ENCODE measurements at places on chromosomes 6 and 20. TPM values are rescaled to one million over a fixed set of nuclear protein-coding genes. Genes with fewer than 3 reads are reported as not detected.

DNA sequence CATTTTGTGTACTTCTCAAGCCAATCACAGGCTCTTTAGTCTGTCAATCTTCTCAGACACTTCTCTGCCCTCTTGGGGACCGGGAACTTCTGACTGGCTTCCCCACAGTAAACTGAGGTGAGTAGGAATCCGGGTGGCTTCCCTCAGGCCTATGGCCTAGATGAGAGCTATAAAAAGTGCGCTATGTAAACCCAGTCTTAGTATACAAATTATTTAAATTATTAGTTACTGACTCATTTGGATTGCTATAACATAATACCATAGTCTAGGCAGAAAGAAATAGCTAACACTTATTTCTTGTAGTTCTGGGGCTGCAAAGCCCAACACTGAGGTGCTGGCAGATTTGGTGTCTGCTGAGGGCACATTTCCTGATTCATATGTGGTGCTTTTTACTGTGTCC lies 109.2 kb upstream of the MCHR2 start:
- no peak for DNase-seq

DNA sequence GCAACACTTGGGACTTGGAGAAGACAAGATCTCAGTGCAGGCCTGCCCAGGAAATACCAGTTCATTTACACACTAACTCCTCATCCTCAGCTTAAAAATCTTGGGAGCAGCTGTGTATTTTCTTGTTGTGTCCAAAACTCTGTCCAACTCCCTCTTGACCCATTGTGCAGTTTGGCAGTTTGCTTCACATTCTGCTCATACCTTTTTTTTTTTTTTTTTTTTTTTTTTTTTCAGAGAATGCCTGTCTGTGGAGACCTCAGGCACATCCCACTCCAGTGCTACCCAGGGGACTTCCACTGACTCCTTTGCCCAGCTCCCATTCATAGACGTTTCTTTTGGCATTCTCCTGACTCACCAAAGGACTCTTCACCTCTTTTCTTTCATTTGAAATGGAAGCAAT lies 265.8 kb upstream of the TCF21 start:
- no peak for DNase-seq

DNA sequence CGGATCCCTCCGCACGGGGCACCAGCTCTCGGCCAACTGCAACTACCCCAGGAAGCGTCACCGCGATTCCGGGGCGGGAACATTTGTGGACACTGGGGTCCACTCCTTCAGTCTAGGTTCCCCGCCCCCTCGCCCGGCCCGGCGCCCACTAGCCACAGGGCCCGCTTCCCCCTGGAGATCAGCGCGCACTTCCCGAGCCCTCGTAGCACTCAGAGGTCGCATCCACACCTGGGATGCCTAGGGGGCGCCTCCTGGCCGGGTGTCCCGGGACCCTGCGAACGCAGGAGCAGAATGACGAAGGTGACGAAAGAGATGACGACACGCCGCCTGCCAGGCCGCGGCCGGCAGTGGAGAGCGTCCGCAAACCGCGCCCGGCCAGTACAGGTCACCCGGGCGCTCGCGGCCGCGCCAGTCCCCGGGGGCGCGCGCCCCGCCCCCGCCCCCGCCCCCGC lies 309 bp upstream of the AIG1 start:
- peak; percentile 67 for DNase-seq

EFCAB8 gene
- total RNA-seq = not detected

PM20D2 gene
- 17.3 TPM for total RNA-seq

GRCh38 chr6:87794922-87795885 lies 93.2 kb upstream of the AKIRIN2 start:
- DNase-seq = no peak

GRCh38 chr20:58481481-58482021 lies 33.6 kb downstream of the APCDD1L start:
- DNase-seq = peak; percentile 86

DNA sequence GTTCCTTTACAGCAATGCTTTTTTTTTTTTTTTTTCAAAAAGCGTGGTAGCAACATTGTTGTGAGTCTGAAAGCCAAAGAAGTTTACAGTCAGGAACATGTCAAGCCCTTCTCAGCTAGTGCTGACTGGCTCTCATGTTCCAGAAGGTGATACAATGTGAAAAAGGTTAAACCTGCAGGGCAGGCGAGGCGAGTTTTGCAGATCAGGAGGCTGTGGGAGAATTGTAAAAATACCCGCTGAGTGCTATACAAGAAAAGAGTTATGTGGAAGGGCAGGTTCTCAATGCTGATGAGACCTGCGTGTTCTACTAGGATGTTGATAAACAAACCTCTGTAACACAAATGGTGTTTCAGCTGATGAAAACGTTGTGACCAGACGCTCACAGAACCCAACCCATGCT lies 30.9 kb upstream of the RPP40 start:
- DNase-seq = peak; percentile 44

DNA sequence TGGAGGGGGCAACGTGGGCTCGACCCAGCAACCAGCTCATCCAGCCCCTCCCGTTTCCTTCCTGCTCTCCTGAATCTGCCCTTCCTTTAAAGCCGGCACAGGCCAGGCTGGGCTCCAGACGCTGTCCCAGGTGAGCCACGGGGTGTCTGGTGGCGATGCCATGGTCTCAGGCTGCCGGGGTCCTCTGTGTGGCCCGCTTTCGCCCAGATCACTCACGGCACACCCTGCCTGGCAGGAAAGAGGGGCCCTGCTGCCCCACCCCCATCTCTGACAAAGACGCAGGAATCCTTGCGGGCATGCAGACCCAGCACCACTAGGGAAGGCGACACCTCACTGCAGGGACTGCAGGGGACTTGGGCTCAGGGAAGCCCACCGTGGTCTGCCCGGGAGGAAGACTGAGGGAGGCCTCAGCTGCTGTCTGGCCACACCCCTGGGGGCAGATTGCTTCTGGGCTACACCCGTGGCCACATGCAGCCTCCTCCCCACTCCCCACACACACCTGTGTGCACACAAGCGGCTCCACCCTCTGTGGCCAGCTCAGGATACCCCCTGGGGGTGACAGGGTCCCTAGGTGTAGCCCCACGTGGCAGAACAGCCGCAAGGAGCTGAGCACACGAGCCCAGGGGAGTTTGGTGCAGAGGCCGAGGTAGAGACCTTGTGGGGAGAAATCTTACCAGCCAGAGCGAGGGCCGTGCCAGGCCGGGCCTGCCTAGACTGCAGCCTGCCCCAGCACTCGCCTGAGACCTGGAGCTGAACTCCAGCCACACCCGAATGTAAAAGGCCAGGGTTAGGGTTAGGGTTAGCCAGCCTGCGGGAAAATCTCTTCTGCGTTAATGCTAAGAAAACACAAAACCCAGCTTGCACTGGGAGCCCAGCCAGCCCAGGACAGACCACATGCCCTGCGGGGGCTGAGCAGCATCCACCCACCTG lies 104.6 kb downstream of the DLL1 start:
- no peak for DNase-seq

DNA sequence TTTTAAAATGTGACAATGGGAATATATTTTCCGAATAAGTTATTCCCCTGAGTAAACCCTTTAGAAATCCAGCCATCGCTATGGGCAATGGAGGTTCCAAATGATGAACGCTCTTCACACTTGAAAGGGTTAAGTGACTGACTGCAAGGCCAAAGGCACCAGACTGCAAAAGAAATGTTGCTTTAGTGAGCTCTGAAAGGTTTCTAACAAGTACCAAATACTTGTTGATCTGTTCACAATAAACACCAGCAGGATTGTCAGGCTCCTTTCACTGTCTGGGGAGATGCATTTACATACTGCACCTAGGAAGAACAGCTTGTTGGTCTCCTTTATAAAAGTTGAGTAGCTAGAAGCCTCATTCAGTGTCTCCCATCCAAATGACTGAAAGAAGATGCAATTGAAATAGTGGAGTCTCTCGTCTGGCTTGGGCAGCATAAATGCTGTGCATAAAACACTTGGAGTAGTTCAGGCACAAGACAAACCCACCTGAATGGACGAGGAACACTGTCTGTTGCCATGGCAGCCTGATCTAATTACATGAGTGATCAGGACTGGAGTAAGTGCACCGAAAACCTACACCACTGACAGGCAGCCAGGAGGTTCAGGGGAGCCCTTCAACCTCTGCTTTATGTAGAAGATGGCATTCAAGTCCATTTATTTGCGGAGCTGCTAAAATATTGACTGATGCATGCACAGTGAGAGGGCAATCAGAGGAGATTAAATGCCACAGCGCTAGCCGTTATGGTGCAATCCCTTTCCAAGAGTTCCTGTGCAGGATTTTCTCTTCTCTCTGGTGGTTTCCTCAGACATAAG lies 2.9 kb downstream of the ATXN1 start:
- no peak for DNase-seq

- peak; percentile 9 for DNase-seq
Measured at GRCh38 chr6:134352786-134353480, 35.0 kb upstream of the SGK1 start.

IYD gene
- total RNA-seq = not detected

- DNase-seq = no peak
Measured at GRCh38 chr6:117354671-117355070, 71.1 kb downstream of the ROS1 start.

- DNase-seq = no peak
Measured at GRCh38 chr6:142008781-142009180, 123.9 kb upstream of the GJE1 start.

DNA sequence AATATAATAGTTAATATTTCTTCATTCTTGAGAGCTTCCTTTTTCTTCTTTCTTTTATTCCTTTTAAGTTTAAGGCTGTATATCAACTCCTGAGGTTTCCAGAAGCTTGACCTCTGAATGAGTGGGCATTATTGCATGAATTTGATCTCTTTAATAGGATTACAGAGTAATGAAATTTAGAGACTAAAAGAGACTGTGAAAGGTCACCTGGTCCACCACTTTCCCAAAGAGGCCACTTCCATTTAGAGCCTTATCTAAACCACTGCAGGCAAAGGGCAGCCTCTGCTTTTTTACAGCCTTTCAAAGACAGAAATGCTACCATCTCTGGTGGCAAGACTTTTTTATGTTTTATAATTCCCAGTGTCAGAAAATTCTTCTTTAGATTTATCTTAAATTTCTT lies 215.3 kb upstream of the HS3ST5 start:
- DNase-seq = no peak

DNA sequence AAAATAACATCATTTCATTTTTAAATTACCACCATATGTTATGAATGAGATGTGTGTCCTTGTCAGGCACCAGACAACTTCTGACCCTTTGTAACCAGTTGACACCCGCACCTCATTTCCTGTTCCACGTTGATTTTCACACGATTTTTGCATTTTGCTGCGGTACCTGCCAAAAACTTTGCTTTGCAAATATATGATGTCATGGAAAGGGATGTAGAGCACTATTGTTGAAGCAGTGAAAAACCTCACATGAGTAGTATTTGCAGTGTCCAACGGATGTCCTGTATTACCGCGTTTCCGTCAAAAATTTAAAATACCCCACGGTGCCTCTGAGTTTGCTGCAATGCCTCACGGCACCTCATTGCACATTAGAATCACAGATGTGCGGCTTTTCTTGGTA lies 115.6 kb downstream of the MTHFD1L start:
- DNase-seq = no peak

GRCh38 chr6:112365952-112366351 lies 18.8 kb downstream of the RFPL4B start:
- no peak for DNase-seq

KHDC1L gene
- total RNA-seq = 0.80 TPM

C20orf202 gene
- not detected for total RNA-seq

GRCh38 chr6:22067122-22067521 lies 229.7 kb downstream of the PRL start:
- no peak for DNase-seq

GRCh38 chr6:110509617-110510241 lies 33.3 kb upstream of the SLC22A16 start:
- peak; percentile 94 for DNase-seq

DNA sequence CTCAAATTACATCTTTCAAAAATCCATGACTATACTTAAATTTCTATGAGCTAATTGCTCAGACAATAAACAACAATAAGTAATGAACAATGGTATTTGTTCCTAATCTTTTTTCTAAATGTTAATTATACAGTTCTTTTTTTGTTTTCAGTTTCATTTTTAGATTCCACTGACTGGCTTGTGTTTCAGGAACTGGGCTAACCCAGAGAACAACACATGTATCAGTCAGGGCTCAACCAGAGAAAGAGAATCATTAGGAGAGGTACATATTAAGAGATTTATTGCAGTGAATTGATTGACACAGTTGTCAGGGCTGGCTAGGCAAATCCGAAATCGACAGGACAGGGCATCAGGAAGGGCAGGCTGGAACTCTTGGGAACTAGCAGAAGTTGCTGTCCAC lies 182.8 kb downstream of the GRM1 start:
- DNase-seq = no peak

GRCh38 chr6:116842459-116842858 lies 13.6 kb upstream of the GPRC6A start:
- DNase-seq = no peak

DNA sequence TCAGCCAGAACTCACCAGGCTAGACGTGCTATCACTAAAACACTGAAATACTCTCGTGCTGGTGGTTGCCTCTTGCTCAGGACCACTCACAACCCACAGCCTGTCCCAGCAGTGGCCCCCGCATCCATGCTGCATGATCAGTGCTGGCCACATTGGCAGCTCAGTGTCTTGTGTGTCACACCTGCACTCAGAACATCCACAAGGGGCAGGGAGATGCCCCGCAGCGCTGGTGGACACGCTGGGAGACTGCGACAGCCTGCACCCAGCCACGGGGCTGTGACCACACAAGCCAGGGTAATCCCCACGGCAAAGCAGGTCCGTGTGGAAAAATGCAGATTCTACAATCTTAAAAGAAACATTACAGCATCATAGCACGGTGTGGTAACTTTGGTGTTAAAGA lies 23.9 kb upstream of the APMAP start:
- no peak for DNase-seq

BPIFB2 gene
- total RNA-seq = not detected

FILIP1 gene
- not detected for total RNA-seq

ANGPT4 gene
- not detected for total RNA-seq

TMEM217 gene
- 2.4 TPM for total RNA-seq

TMEM74B gene
- 18.4 TPM for total RNA-seq

- DNase-seq = no peak
Measured at GRCh38 chr6:159844737-159845645, 44.9 kb downstream of the PNLDC1 start.

DNA sequence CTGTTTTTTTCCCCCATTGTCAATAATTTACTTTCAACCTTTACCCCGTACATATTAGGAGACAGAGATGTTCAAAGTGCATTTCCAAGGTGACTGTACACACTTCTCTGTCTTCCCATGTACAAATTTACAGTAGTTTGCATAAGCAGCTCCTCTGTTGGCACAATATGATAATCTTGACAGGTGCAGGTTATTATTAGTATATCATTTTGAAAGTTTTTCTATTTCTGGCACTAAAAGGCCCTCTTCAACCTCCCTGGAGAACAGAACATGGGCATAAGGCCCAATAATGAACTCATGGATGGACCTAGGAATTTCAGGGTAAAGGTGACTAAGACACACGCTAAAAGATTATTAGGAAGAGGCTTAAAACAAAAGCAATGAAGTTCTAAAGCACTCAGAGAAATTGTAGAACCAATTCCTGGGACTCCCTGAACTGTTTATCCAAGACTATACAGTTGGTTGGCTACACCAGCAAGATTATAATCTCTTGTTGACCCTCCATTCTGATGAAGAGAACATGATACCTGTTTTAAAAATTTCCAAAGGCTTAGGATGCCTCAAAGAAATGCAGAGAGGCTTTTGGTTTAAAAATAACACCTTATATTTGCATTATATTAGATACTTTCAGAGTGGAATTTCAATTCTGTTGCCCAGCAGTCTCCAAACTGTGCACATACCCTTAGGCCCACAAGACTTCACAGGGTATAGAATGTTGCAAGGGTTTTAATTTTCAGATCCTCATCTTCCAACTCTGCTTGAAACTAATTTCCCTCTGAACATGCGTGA lies 1.1 kb downstream of the AIG1 start:
- DNase-seq = no peak

GRCh38 chr20:54633374-54634355 lies 158.3 kb downstream of the DOK5 start:
- no peak for DNase-seq

GRCh38 chr6:24522228-24523176 lies 27.7 kb downstream of the ALDH5A1 start:
- DNase-seq = no peak
